ENCODE measurements at places on chromosomes 1 and 21.

- DNase-seq: no peak
These were observed 54.5 kb downstream of the PCNX2 start for GRCh38 chr1:233240829-233241682.

DNA sequence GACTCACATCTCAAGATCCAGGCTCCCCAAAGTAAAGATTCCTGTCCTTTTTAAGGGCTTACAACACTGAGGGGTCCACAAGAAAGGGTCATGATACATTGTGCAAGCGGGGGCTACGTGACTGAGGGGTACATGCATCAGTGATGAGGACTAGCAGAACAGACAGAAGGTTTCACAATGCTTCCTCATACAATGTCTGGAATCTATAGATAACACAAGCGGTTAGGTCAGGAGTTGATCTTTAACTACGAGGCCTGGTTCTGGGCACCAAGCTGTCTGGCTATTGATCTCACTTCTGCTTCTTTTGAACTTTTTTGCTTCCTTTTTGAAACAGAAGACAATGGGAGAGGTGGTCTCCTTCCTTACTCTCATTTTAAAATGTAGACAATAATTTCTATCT, 718.6 kb downstream of the AMY1C start:
- DNase-seq: no peak

- peak; percentile 83 for DNase-seq
These were observed 35.5 kb downstream of the AHDC1 start for GRCh38 chr1:27568300-27569087.

DNA sequence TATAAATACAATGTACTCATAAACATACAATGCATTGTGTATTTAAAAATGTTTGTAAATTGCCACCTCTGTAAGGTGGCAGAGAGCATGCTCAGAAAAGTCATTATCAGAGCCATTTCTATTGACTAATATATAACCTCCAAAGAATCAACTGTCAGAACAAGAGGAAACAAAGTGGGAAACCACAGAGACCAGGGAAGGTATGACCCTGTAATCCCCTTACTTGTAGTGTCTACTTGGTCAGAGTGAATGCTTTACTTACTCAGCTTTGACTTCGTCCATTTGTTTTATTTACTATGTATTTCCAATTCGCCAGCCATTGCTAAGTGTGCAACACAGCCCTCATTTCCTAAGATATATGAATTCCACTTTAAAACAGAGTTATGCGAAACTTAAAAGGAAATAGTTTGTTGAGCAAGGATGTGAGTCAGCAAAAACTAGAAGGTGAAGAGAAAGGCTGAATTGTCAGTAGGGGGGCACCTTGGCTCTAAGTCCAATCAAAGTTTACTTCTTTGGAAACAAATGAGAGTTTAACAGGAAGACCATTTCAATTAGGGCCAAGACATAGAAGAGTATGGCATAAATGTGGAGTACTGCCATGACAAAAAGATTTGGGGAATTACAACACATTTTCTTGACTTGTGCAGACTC, 671.7 kb upstream of the PTBP2 start:
- DNase-seq: no peak

DNA sequence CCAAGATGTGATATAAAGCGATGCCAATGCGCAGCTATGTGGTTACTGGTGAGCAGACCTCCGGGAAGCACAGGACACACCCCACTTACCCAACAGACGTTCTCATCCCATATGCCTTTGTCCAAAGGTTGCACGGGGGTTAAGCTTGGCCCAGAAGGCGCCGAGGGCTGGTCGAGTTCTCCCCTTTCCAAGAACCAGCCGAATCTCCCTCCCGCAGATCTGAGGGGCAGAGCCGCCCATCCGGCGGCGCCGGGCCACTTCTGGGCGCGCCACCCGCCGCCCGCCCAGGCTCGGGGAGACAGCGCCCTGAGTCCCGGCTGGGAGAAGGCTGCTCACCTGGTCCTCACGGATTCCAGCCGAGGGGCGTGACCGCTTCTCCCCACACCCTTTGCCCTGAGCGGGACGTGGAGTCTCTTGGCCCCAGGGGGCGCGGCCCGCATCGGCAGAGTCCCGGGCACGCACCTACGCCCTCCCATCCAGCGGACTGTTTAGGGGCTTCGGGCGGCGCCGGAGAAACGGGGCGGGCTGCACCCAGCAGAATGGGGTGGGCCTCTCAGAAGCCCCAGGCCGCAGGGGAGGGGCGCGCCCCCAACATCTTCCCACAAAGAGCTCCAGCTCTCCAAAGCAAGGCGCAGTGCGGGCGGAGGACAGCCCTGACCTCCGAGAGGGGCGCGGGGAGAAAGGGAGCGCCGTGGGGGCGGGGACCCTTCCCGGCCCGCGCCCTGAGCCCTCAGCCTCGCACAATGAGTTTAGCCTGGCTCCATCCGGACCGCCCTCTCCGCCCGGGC, 615 bp downstream of the GPR161 start:
- no peak for DNase-seq

GRCh38 chr1:30378991-30379581, 344.3 kb downstream of the MATN1 start:
- no peak for DNase-seq

DNA sequence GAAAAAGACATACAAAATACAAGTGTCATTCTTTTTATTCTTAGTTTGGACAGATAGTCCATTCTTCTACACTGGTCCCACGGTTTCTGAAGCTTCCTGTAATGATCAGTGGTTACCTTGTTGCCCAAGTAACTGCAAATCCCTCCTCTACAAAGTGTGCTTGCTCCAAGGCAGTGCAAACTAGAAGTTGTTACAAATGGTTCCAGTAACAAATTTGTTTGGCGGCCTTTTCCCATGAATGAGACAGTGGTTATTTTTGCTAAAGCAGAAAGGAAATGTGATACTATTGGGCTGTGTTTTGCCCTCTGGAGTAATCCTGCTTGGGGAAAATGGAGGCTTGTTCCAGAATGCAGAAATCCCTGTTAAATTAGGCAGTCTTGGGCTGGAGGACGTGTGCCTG, 8.9 kb downstream of the BACE2 start:
- no peak for DNase-seq

Data from stimulated activated CD4-positive, alpha-beta T cell treated with anti-CD3 and anti-CD28 coated beads, TNF-alpha, amount 100 ng/mL, for 1 hour (primary cell).